ENCODE measurements at places on chromosomes 6 and 20. TPM values are rescaled to one million over a fixed set of nuclear protein-coding genes. Genes with fewer than 3 reads are reported as not detected.

HLA-DRA gene
- 4.7 TPM for total RNA-seq

GRCh38 chr6:25717866-25718740 is 36.4 kb upstream of the SLC17A4 start:
- peak; percentile 6 for DNase-seq

GRCh38 chr6:156848533-156848932 is 71.4 kb downstream of the ARID1B start:
- DNase-seq = no peak

GRCh38 chr20:60266177-60266823 is 308.1 kb downstream of the CDH26 start:
- DNase-seq = no peak

SMIM26 gene
- 80.1 TPM for total RNA-seq

- no peak for DNase-seq
Observed at GRCh38 chr6:4280707-4281106, 145.3 kb upstream of the ECI2 start.

SCRT2 gene
- total RNA-seq = not detected

GNRH2 gene
- 0.32 TPM for total RNA-seq

PPP1R3G gene
- total RNA-seq = 0.27 TPM

DNA sequence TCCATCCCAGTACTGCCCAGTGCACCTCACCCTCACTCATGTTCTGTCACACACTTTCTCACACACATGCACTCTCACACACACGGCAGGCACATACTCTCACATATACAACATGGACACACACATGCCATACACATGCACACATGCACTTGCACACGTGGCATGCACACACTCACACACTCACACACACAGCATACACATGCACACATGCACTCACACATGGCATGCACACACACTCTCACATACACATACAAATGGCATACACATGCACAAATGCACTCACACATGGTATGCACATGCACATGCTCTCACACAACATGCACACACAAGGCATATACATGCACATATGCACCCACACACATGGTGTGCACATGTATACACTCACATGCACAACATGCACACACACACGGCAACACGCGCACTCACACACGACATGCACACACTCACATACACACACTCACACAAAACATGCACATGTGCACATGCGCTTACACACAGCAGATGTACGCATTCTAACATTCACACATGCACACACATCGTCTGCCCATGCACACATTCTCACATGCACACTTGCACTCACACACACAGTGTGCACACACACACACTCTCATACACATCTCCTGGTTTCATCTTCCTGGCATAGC is 131.7 kb upstream of the THBS2 start:
- no peak for DNase-seq

- DNase-seq = no peak
Observed at GRCh38 chr6:2663123-2663522, 87.6 kb downstream of the MYLK4 start.

CDH4 gene
- not detected for total RNA-seq

DNA sequence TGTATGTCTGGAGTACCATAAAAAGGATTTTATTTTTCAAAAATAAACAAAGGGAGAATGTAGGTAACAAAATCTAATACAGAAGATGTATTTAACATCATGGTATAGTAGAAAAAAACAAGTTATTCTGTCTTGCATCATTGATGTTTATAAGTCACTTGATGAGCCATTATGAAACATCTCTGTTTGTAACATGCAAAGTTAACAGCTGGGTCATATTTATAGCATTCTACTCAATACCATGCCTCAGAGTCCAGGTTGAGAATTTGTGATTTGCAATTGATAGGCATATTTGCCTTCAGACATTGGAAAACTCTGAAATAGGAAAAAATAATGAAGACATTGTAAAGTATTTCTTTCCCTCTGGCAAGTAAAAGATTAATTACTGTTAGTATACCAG is 52.3 kb upstream of the IL20RA start:
- DNase-seq = no peak

DNA sequence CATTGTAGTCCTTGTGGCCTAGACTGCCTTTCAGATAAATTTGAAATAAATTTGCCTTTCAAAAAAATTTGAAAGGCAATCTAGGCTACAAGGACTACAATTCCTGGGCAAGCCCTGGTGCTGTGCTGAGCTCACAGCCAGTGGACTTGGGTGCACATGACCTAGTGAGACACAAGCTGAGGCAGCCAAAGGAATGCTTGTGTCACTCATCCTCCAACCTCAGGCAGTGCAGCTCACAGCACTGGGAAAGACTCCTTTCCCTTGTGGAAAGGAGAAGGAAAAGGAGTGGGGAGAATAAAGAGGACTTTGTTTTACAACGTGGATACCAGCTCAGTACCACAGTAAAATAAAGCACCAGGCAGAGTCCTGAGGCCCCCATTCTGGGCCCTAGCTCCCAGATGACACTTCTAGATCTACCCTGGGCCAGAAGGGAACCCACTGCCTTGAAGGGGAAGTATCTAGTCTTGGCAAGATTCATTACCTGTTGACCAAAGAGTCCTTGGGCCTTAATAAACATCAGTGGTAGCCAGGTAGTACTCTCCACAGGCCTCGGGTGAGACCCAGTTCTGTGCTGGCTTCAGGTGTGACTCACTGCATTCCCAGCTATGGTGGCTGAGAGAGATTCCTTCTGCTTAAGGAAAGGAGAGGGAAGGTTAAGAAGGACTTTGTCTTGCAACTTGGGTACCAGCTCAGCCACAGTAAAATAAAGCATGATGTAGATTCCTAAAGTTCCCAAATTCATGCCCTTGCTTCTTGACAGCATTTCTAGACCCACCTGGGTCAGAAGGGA is 659.7 kb upstream of the FLRT3 start:
- DNase-seq = no peak

- DNase-seq = no peak
Observed at GRCh38 chr6:72149715-72150114, 263.4 kb downstream of the RIMS1 start.

- no peak for DNase-seq
Observed at GRCh38 chr6:110674096-110674495, 141.2 kb downstream of the CDK19 start.

- DNase-seq = no peak
Observed at GRCh38 chr20:20435453-20435852, 67.5 kb downstream of the INSM1 start.

- no peak for DNase-seq
Observed at GRCh38 chr6:93447874-93448273, 28.5 kb upstream of the EPHA7 start.

DNA sequence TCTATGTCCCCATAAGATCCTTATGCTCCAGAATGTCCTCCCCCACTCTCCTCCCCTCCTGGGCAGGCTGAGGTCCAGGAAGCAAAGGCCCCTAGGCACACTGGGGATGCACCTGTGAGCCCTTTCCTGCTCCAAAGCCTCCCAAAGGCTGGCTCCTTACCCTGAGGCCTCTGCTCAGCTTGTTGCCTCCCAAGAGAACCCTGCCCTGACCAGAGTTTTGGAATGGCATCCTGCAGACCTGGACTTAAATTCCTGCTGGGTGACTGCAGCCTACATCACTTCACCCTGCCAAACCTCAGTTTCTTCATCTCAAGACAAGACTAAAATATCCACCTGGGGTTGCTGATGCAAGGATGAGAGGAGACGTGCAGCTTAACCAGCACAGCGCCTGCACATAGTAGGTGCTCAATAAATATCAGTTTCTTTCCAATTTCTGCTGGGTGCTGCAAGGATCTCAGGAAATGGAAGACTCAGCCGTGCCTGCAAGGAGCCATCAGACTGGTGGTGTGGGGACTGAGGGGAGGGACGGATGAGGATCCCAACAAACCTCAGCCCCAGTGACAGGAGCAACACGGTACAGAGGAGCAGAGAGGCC is 2.1 kb upstream of the LBP start:
- no peak for DNase-seq

DNA sequence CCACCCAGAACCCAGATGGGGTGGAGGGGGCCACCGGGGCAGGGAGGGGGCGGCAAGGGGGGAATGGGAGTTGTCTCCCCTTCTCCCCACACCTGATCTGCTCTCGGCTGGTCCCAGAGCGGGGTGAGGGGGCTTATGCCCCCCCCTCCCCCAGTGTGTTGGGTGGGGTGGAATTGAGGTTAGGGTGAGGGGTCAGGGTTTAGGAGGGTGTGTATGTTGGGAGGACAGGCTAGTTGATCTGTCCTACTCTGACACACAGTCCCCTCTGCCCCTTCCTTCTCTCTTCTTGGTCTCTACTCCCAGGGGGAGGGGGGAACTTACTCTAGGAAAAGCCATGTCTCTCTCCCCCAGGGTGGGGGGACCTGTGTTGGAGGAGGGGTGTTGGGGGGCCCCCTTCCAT is 1.9 kb upstream of the ZBTB9 start:
- no peak for DNase-seq

DNA sequence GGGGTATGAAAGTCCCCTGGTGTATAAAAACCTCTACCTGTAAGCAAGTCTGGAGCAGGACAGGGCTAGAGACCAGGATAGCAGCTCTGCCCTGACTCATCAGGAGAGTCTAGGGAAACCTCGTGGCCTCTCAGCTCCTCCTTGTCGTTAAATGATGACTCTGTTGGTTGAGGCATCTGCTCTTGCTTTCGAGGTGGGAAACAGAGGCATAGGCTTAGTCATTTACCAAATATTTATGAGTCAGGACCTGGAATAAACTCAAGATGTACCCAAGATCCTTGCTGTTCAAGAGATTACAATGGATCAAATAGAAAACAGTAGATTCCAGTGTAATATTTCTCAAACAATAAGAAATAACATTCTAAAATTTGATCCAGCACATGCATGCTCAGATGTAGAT is 5.5 kb downstream of the MANBAL start:
- DNase-seq = peak; percentile 94

- no peak for DNase-seq
Observed at GRCh38 chr6:32188381-32189068, 1.5 kb downstream of the PBX2 start.

DNA sequence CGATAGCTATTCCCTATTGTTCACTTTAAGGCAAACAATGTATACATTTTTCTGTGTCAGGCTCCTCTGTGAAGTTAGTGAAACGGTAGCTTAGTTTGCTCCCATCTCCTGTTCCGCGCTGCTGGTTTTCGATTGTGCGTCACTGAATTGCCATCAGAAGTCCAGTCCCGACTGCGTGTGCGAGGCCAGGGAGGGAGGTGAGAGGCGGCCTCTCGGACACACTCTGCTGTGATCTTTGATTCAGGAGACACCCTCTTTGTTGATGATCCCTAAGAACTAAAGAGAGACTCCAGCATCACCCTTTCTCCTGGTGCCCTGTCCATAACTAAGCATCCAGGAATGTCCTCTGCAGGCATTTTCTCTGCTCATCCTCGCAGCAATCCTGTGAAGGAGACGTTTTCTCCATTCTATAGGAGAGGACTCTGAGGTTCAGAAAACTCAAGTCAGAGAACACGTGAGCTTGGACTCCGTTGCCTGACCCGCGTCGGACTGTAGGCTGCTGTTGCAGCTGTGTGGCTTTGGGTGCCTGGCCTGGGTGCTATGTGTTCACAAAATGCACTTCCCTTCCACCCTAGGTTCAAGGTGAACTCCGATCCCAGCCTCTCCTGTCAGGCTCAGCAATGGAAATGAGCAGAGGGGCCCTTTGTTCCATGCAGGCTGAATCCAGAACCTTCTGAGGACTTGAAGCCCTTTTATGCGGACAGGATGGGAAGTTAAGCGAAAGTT is 24.1 kb upstream of the UNC93A start:
- no peak for DNase-seq

Data from HCT116 (cell line).